ENCODE measurements at places on chromosomes 7 and 10. TPM values are rescaled to one million over a fixed set of nuclear protein-coding genes. Genes with fewer than 3 reads are reported as not detected.

DNA sequence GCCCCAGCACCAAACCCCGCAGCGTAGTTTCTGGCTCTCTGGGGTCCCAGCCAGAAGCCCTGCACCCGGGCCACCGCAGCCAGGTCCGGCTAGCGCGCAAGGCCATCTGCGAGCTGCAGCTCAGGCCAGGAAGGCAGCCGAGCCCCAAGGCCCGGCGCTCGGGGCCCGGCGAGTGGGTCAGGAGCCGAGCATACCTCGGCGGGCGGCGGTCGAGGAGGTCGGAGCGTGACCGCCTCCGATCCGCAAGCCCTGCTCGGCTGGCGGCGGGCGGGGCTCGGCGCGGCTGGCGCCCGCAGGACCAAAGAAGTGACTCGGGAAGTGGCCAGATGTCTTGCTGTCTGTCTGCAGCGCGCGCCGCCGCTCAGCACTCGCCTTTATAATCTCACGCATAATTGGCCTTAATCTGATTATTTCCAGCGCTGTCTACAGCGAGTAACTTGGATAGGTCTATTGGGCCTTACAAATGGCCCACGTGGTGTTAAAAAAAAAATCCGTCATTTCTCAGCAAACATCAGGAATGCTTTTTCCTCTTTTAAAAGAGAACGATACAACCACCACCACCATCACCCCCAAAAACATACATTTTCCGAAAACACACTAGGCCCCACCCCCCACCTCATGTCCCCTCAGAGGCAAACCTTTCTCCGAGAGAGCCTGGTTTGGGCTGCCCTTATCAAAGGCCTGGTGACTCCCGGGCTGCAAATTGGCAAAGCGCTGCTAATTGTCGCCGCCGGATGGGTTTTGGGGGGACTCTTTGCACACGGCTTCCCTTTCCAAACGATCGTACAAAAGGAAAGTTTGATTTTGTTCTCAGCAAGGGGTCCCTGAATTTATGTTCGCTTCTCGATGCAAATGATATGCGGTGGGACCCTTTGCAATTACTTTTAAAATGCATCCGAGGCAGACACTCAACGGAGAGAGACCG lies at the start of gene DRGX:
Gene DRGX, minus strand, starts transcription at position 349 of the 925 bp plus-strand sequence. CDS start 649 bp downstream, outside the sequence.
- DNase-seq = no peak

DNA sequence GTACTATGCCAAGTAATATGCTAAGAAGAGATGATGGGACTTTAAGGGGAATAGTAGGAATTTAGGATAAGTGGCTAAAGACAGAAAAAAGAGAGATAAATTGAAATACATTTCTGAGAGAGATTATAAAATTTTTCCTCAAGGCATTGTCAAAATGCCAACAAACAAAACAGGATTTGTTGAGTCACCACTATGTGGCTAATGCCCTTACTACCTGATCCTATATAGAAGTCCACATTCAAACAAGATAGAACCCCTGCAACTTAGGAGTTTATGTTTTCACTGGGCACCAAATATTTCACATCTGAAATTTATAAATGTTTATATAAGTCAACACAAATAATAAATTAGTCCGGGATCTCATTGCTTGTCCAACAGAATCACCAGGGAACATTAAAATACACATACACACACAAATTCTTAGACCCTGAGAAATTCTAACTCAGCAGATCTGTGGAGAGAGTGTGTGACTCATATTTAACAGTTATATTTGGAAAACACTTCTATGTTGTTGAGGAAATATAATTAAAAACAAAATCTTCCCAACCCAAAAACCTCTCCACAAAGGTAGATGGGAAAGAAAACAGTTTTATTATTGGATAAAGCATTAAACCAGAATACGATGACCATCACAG lies 154.3 kb downstream of the PPP1R3A start:
- no peak for DNase-seq

GRCh38 chr7:113314594-113314993 lies 196.2 kb upstream of the SMIM30 start:
- no peak for DNase-seq

DNA sequence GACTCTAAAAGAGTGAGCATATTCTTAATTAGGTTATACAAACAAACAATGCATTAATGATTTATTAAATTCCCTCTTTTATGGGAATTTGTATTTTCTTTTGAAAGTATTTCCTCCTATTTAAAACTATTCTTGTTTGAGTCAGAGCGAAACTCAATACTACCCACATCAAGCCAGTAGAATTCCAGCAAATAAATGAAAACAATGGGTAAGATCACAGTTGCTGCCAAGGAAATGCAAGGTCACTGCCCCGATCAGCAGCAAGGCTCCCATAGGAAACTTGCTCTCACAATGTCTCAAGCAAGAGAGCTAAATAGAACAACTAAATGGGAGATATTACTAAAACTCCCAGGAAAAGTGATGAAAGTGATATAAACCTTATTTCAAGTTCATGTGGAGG lies 206.3 kb downstream of the THSD7A start:
- DNase-seq = no peak

DNA sequence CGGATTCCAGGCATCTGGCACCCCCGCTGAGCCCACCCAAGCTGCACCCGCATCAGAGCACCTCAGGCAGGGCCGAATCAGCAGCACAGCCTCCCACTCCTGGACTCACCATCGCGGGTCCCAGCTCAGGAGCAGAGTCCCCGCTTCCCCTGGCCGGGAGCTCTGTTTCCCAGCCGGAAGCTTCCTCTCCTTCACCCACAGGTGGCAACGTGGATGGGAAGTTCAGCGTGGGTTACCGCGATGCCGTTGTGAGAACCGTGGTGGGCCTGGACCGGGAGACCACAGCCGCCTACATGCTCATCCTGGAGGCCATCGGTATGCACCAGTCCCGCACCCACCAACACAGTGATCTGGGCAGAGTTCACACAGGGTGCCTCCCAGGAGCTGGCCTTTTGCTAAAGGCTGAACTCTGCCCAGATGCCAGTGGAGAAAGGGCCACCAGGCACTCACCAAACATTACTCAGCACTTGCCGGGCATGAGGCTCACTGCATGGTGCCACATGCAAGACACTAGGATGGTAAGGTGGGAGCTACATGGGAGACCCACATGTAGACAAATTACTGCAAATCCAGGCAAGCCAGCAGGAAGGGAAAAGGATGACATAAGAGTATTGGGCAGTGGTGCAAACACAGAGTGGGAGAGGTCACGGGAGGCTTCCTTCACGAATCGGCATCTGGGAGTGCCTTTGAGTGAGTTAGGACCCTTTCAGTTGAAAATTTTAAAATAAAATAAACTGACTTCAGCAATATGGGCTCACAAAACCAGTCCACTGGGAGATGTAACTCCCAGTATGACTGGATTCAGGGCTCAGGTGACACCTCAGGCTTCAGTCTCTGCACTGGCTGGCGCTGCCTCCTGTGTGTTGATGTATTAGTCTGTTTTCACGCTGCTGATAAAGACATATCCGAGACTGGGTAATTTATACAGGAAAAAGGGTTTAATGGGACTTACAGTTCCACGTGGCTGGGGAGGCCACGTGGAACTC lies 10.4 kb downstream of the C10orf105 start:
- DNase-seq = no peak

GRCh38 chr10:3588816-3589215 lies 196.2 kb downstream of the KLF6 start:
- no peak for DNase-seq

GRCh38 chr10:35079763-35080162 lies 10.4 kb downstream of the CUL2 start:
- no peak for DNase-seq

DNA sequence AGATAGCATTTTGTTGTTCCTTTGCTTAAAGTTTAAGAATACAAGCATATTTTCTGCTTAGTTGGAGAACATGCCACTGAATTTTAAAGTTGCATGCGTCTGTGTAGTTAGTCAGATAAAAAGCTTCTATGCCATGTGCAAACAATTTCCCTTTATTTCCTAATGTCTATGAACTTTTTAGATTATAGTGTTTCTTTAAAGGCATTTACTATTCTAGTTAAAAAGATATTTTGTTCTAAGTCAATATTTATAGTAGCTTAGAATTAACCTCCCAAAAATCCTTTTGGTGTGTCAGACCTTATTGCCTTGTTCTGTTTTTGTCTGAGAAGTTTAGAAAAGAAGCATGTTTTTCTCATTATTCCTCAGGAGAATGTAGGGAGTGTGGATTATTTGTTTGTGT lies 99.0 kb upstream of the GATA3 start:
- DNase-seq = no peak

- no peak for DNase-seq
Observed at GRCh38 chr10:63128443-63128842, 4.7 kb upstream of the NRBF2 start.

- DNase-seq = no peak
Observed at GRCh38 chr7:87445897-87446296, 29.6 kb downstream of the ABCB4 start.

DNA sequence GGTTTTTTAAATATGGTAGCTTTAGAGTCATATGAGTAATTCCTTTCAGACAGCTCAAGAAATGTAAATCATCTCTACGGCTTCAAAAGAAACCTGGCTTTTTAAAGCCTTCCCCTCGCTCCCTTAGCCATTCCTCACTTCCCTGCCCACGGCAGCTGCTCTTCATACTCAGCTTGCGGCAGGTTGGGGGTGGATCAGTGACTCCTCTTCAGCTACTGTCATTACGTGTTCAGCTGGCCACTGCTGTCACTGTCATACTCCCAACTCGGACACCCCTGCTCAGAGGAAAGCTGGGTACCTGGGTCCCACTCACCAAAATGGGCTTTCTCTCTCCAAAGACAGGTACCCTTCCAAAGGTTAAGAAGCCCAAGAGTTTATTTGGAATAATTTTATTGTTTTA lies 6.6 kb downstream of the YWHAG start:
- DNase-seq = no peak

- no peak for DNase-seq
Observed at GRCh38 chr7:138433583-138434443, 26.2 kb upstream of the TRIM24 start.

DNA sequence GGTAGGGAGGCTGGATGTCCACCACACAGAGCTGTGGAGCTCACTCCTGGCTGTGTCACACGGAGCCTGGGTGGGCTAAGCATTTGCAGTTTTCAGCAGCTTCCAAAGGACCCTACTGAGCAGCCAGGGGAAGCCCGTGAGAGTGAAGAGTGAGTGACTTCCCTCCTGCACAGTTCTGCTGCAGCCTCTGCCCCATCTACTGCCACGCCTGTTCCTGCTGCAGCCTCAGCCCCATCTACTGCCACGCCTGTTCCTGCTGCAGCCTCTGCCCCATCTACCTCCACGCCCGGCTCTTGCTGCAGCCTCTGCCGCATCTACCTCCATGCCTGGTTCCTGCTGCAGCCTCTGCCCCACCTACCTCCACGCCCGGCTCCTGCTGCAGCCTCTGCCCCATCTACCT lies 12.2 kb downstream of the ADAM8 start:
- no peak for DNase-seq

DNA sequence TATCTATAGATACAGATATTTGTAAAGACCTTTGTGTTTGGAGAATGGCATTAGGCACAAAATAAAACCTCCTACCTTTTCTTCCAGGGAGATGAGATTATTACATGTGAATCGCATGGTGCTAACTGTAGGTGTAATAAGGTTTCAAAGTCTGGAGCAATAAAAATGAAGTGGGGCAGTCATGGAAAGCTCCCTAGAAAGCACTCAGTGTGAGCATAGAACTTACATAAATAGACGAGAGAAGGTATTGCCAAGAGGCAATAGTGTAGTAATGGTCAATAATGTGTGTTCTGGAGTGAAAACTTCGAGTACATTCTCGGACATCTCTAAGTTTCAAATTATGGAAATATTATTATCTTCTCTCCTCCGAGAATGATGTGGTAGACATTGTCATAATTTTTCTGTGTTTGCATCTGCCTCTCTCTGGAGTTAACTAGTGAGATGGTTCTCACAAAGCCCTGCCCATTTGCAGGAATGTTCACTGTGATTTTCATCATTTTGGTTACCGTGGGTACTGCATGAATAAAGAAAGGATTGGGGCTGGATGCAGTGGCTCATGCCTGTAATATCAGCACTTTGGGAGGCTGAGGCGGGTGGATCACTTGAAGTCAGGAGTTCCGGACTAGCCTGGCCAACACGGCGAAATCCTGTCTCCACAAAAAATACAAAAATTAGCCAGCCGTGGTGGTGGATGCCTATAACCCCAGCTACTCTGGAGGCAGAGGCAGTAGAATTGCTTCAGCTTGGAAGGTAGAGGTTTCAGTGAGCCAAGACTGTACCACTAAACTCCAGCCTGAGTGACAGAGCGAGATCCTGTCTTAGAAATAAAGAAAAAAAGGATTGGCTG lies 10.6 kb downstream of the VIM start:
- no peak for DNase-seq

GRCh38 chr7:81510122-81510521 lies 259.7 kb downstream of the HGF start:
- DNase-seq = peak; percentile 0

GRCh38 chr10:35127289-35127891 lies 744 bp downstream of the CREM start:
- DNase-seq = peak; percentile 38

GRCh38 chr10:28922127-28922526 lies 244.8 kb downstream of the BAMBI start:
- no peak for DNase-seq

DNA sequence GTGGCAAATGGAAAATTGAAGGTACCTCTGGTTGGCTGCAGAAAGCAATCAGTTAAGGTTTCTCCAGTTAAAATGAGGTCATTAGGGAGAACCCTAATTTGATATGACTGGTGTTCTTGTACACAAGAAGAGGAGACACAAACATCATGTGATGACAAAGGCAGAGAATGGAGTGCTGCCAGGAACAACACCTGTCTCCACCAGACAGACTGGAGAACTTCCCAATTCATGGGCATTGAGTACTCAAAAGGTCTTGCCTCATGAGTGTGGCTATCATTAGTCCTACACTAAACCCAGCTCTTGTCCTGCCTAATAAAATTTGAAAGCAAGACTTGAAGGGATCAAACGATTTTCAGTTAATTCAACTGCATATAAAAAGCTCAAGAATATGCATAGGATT lies 152.6 kb downstream of the PTPN20 start:
- no peak for DNase-seq

- no peak for DNase-seq
Observed at GRCh38 chr7:135970682-135971365, 6.3 kb downstream of the MTPN start.

DNA sequence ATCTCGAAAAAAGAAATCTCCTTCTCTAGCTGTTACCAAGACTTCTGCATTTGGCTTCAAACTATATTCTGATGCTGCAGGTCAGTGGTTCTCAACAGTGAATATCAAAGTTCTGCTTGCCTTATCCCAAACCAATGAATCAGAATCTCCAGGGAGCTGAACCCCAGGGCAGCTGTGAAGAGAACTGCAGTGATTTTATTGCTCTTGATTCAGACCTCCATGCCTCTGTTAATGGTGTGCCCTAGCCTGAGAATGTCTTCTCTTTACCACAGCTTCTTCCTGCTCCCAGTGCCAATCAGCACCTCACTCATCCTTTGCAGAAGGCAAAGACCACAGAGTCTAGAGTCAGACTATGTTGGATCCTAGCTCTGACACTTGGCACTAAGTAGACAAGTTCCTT lies 46.2 kb upstream of the MRLN start:
- DNase-seq = no peak

Gene CACNA2D1
- not detected for total RNA-seq

Gene CALHM3
- not detected for total RNA-seq

Gene SPDYE18
- total RNA-seq = not detected

Gene NKX2-3
- not detected for total RNA-seq

Gene PPP1R17
- not detected for total RNA-seq

Gene H2BK1
- total RNA-seq = 1.6 TPM

Gene CCDC3
- not detected for total RNA-seq

Gene C7orf33
- total RNA-seq = not detected

Gene IFT22
- 3.5 TPM for total RNA-seq
